ENCODE measurements at places on chromosomes 4 and X.
A peak's percentile ranks its signal among the peaks of the same experiment; 100 is the strongest.

- no peak for DNase-seq
Measured at GRCh38 chr4:90643156-90643555, 516.0 kb downstream of the CCSER1 start.

GRCh38 chrX:41750716-41751115 lies 26.7 kb downstream of the GPR82 start:
- DNase-seq, result no peak

DNA sequence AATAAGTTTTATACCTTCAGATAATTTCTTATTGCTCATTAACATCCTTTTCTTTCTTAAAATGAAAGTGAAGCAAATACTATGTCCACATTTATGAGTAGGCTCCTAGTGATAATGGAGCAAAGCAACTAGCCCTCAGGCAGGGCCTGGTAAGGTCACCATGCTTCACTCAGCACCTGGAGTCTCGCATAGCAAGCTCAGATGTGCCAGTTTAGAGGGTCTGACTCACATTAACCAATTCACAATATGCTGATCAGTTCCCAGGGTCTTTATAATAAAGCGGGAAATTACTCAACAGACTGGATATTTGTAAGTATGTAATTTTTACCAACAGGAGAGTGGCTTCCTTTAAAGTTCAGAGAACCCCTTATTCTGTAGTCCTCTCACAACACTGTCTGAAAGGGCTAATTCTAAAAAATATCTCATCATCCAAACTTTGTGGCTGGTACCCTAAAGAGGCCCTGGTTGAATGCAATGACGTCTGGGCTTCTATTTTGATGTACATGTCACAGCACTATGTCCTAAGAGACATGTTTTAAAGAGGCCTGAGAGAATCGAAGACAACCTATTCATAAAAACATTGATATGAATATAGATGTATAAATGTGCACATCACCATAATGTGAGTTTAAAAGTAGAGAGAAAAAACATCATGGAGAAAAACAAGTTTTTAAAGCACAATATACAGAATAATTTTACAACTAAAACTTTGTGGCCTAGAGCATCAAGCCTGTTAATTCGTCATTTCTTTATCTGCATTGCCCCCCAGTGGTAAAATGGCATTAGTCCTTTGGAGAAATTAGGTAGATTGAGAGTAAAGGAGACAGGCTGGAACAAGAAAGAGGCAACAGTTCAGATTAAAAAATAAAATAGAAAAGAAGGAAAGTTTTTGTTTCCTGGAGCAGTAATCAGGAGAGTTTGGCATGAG lies 44.3 kb downstream of the IL21 start:
- DNase-seq, result no peak

DNA sequence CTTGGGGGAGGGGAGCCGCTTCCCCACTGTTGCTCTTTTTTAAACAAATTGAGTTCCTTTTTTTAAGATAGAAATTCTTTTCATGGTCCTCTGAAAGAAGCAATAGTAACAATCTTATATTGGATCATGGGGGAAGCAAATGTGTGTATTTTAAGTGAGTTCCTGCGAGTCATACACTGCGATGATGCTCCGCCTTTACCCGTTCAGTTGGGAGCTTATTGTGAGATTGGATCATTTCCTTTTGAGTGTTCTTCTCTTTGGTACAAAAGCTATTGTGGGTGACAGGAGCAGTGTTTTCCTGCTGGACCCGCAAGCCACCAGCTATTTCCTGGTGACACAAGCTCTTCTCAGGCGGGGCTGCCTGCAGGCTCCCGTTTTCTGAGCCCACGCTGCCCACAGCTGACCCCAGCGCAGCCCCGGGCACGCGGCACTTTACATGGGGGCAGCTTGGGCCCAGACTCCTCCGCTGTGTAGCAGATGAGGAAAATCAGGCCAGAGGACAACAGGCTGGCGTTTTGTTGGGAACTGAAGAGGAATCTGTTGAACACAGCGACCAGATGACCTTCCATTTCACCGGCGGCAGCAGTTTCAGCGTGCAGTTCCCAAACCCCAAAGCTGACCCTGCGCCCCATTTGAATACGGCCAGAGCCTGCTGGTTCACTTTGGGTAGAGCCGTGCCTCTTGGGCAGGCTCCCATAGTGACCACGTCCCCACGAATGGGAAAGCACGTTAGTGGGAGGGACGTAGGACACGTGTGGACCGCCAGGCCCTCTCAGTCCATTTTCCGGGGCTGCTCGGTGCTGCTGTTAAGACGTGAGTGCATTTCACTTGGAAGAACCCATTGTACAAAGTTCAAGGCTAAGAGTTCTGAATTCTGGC lies 12.2 kb downstream of the TADA2B start:
- DNase-seq, result peak; percentile 9

GRCh38 chr4:88138561-88138960 lies 19.9 kb downstream of the ABCG2 start:
- no peak for DNase-seq

DNA sequence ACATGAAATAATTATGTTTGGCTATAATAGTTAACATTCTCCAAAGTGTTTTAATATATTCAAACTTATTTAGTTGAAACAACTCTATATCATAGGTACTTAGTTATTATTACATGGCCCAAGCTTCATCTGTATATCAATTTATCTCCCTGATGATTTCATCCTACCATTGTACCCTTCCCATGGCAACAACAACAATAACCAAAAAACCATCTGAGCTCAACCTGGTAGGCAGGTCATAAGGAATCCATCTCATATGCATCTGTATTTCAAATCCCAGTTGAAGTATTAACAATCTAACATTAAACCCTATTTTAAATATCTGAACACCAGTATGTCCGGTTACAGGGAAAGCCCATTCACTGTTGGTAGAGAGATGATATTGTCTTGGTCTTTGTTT lies 33.1 kb upstream of the SLC7A11 start:
- DNase-seq, result no peak

Measured in right hindlimb (tissue), 1 donor.